Mesendoderm (in vitro differentiated cells): ENCODE measurements at places on chromosomes 6 and 20.

DNA sequence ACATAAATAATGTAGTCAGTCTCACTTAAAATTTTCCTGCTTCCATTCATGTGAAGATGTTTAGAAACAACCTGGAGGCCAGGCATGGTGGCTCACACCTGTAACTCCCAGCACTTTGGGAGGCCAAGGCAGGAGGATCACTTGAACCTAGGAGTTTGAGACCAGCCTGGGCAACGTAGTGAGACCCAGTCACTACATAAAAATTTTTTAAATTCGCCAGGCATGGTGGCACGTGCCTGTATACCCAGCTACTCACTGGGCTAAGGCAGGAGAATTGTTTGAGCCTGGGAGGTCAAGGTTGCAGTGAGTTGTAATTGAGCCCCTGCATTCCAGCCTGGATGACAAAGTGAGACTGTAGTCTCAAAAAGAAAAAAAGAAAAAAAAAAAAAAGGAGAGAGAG is 47.3 kb upstream of the E2F3 start:
- no peaks in the 10 kb centered on the region for H3K4me1 ChIP-seq
- H3K4me3 ChIP-seq = no peak overlapping the region

GRCh38 chr6:37819802-37820717 is 533 bp downstream of the ZFAND3 start:
- H3K36me3 ChIP-seq = no peaks in the 10 kb centered on the region
- H3K27me3 ChIP-seq = no peaks in the 10 kb centered on the region
- H3K27ac ChIP-seq = peak overlapping the region; percentile 84
- H3K4me3 ChIP-seq = peak overlapping the region; percentile 71

DNA sequence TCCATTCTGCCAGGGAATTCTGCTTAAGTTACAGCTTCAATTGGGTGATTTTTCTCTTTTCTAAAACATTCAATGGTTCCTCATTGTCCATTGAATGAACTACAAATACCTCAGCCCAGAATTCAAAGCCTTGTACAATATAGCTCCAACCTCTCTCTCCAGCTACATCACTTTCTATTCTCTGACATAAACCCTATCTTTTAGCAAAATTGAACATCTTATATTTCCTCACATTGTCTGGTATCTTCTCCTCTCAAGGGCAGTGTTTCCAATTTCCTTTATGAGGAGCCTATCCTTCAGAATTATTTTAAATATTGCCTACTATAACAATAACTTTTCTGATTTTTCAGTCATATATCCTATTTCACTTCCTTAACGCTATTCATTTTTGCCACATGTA is 203.6 kb upstream of the RNF217 start:
- H3K27me3 ChIP-seq = no peaks in the 10 kb centered on the region
- no peak overlapping the region for H3K4me3 ChIP-seq
- no peaks in the 10 kb centered on the region for H3K4me1 ChIP-seq
- H3K27ac ChIP-seq = no peak overlapping the region
- H3K36me3 ChIP-seq = no peaks in the 10 kb centered on the region
- DNase-seq = no peak

GRCh38 chr6:24274441-24275083 is 83.3 kb downstream of the DCDC2 start:
- no peaks in the 10 kb centered on the region for H3K4me1 ChIP-seq
- no peak overlapping the region for H3K4me3 ChIP-seq
- DNase-seq = peak; percentile 13
- H3K27ac ChIP-seq = no peak overlapping the region
- no peaks in the 10 kb centered on the region for H3K36me3 ChIP-seq

- peak; percentile 70 for DNase-seq
- H3K36me3 ChIP-seq = no peaks in the 10 kb centered on the region
- no peak overlapping the region for H3K4me3 ChIP-seq
- no peaks in the 10 kb centered on the region for H3K27me3 ChIP-seq
- H3K4me1 ChIP-seq = no peaks in the 10 kb centered on the region
- no peak overlapping the region for H3K27ac ChIP-seq
Observed at GRCh38 chr6:26003102-26003694, 40.6 kb downstream of the TRIM38 start.

- no peaks in the 10 kb centered on the region for H3K36me3 ChIP-seq
- no peaks in the 10 kb centered on the region for H3K27me3 ChIP-seq
- DNase-seq = no peak
- H3K27ac ChIP-seq = no peak overlapping the region
Observed at GRCh38 chr6:139248911-139249310, 42.9 kb downstream of the TXLNB start.

DNA sequence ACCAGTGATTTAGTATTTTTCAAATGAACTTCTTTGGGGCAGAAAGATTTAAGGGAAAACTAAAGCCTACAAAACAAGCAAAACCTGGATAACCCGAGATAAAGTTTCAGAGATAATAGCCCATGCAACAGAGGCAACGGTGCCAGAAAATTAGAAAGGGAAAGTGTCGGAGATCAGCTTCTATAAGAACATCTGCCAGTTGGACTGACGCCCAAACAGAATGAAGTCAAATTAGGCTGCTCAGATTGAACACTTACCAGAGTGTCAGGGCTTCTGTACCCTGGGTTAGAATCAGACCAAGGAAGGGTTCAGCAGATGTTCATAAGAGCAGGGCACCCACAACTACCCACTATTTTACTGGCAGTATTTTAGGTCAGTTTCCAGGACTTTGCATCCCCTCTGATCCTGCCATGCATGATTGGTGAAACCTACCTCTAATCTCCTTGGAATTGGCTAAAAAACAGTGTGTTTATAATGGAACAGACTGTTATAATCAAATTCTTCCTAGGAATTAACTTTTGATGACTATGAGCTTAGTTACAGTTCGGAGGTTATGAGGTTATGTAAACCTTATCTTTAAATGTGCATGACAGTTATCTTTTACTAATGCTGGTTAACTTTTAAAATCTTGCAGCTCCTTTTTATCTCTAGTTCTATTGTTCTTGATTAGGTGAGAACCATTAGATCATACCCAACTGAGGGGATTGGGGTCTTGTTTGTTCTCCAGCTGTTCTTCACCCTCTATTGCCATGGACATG is 13.1 kb downstream of the BMP2 start:
- DNase-seq = no peak
- no peaks in the 10 kb centered on the region for H3K4me1 ChIP-seq
- peaks cover 11% of the 10 kb centered on the region for H3K36me3 ChIP-seq
- H3K4me3 ChIP-seq = no peak overlapping the region
- no peak overlapping the region for H3K27ac ChIP-seq
- no peaks in the 10 kb centered on the region for H3K27me3 ChIP-seq

- H3K27me3 ChIP-seq = no peaks in the 10 kb centered on the region
- H3K4me1 ChIP-seq = no peaks in the 10 kb centered on the region
- no peak overlapping the region for H3K27ac ChIP-seq
- DNase-seq = peak; percentile 66
Observed at GRCh38 chr20:60249436-60249835, 291.2 kb downstream of the CDH26 start.

DNA sequence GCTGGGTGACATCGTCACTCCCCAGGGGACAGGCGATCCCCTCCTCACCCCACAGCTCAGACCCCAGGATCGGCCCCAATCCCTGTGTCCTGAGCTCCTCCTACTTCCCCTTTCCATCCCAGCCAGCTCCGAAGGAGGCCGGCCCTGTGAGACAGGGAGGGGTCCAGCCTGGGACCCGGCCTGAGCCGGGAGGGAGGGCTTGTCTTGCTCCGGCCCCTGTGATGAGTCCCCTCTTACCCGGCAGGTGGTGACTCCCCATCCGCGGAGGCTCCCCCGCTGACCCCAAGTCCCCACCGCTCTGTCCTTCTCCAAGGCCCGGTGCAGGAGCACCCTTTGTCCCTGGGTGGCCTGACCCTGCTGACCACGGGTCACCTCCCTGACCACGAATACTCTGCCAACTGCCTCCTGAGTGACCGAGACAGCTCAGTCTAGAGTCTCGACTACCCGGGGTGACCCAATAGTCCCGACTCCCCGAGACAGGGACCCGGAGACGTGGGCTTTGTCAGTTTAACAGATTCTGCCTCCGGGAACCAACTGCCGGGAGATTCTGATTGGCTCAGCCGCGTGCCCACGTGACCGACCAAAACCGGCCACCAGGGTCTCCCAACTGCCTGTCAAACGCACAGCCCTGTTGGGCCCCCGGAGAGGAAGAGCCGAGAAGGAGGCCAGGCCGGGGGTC is 187.4 kb upstream of the PROKR2 start:
- no peak for DNase-seq
- H3K27me3 ChIP-seq = no peaks in the 10 kb centered on the region
- no peaks in the 10 kb centered on the region for H3K36me3 ChIP-seq
- no peaks in the 10 kb centered on the region for H3K4me1 ChIP-seq
- no peak overlapping the region for H3K4me3 ChIP-seq

GRCh38 chr6:7087066-7087465 is 20.7 kb upstream of the RREB1 start:
- no peak overlapping the region for H3K4me3 ChIP-seq
- H3K36me3 ChIP-seq = no peaks in the 10 kb centered on the region
- DNase-seq = peak; percentile 59
- H3K27me3 ChIP-seq = no peaks in the 10 kb centered on the region

DNA sequence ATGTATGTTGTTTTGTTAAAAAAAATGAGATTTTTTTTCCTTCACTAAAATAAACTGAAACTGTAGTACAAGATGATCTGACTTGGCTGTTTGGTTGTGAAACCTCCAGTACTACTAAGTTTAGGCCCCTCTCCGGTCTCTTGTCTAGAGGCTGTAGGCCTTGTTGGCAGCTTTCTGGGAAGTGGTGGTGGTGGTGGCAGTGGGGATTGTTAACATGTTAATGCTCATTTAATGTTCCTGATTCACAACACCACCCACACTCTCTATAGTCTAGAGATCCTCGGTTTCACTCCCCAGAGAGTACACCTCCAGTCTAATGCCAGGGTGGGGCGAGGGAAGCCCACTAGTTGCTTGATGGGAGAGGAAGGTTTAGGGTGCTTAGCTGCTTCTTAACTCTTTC is 24.1 kb downstream of the STK4 start:
- no peak overlapping the region for H3K4me3 ChIP-seq
- H3K27ac ChIP-seq = no peak overlapping the region
- H3K4me1 ChIP-seq = peaks cover 3% of the 10 kb centered on the region
- DNase-seq = no peak
- H3K27me3 ChIP-seq = no peaks in the 10 kb centered on the region

GRCh38 chr6:155850408-155850841 is 394.8 kb upstream of the NOX3 start:
- DNase-seq = no peak
- no peaks in the 10 kb centered on the region for H3K27me3 ChIP-seq
- H3K36me3 ChIP-seq = no peaks in the 10 kb centered on the region
- H3K27ac ChIP-seq = no peak overlapping the region

DNA sequence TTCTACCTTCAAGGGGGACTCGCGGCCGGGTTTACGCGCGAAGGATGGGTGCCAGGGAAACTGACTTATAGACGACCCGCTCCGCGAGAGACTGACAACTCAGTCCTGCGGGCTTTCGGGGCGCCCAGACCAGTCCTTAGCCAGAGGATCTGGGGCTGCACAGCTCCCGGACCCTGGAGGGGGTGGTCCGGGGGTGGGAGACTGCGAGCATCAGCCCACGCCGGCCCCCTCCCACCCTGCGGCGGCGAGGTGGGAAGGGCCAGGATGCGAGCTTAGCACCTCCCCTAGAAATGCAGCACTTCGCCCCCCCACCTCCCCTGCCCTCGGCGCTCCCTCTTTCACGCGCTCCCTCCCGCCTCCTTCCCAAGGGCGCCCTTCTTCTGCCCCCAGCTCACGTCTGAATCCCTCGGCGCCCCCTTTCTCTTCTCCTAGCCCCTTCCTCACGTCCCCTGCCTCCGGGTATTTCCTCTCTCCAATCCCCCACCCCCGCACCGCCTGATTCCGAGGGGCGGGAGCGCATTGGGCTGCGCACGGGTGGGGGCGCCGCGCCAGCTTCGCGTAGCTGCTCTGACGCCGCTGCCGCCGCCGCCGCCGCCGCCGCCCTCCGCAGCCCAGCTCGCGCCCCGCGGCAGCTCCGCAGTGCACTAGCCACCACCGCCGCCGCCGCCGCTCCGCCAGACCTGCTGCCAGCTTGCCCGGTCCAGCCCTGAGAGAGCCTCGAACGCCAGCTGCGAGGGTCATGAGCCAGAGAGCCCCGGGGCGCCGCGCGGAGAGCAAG is at the start of gene SLC32A1:
Gene SLC32A1, plus strand, starts transcription at position 639 of the 778 bp plus-strand sequence. CDS start 239 bp downstream, outside the sequence.
- DNase-seq = peak; percentile 21
- H3K27me3 ChIP-seq = peaks cover 82% of the 10 kb centered on the region
- no peak within 1 kb of the TSS for H3K27ac ChIP-seq
- H3K4me3 ChIP-seq = no peak within 1 kb of the TSS
- no peaks in the 10 kb centered on the region for H3K36me3 ChIP-seq

DNA sequence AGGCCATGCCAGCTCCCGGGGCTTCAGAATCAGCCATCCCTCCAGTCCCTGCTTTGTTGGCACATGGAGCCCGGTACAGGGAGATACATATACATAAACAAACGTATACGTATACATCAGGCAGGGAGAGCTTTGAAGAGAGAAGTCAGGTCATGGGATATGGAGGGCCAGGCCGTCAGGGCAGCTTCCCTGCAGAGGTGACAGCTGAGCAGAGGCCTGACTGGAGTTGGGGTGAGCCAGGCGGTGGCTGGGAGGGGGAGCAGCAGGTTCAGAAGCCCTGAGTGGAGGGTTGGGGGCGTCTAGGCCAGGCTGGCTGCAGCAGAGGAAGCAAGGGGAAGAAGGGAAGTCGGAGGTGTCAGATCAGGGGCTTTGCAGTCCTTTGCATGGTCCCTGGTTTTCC is 61.7 kb downstream of the STK35 start:
- no peak for DNase-seq
- no peak overlapping the region for H3K4me3 ChIP-seq
- no peaks in the 10 kb centered on the region for H3K27me3 ChIP-seq
- H3K4me1 ChIP-seq = no peaks in the 10 kb centered on the region
- no peaks in the 10 kb centered on the region for H3K36me3 ChIP-seq

DNA sequence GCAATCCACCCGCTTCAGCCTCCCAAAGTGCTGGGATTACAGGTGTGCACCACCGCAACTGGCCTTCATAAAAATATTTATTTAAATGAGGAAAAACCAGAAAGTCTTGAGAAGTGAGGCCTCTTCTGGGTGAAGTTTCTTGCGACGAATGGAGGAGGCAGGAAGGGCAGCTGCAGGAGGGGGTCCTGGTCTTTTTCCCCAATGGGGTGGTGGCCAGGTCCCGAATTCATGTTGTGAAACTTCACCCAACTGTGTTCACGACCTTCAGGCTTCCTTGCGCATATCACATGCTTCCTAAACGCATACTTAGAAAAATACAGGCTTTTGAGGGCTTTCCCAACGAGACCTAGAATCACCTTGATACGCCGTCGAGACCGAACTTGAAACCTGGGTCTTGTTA is 145.1 kb downstream of the CDH4 start:
- H3K27me3 ChIP-seq = no peaks in the 10 kb centered on the region
- H3K36me3 ChIP-seq = no peaks in the 10 kb centered on the region
- H3K27ac ChIP-seq = no peak overlapping the region
- no peak overlapping the region for H3K4me3 ChIP-seq
- DNase-seq = no peak
- H3K4me1 ChIP-seq = no peaks in the 10 kb centered on the region

GRCh38 chr6:17392978-17393891 is at the start of gene CAP2:
Gene CAP2 (plus strand): TSS chr6:17393595. CDS start chr6:17421556, 27,961 bp downstream.
- no peaks in the 10 kb centered on the region for H3K4me1 ChIP-seq
- H3K36me3 ChIP-seq = no peaks in the 10 kb centered on the region
- DNase-seq = peak; percentile 93
- no peaks in the 10 kb centered on the region for H3K27me3 ChIP-seq
- peak within 1 kb of the TSS; percentile 97 for H3K27ac ChIP-seq
- peak within 1 kb of the TSS; percentile 68 for H3K4me3 ChIP-seq

- H3K27ac ChIP-seq = no peak overlapping the region
- H3K4me1 ChIP-seq = peaks cover 9% of the 10 kb centered on the region
- H3K4me3 ChIP-seq = peak overlapping the region; percentile 44
- H3K27me3 ChIP-seq = no peaks in the 10 kb centered on the region
- peak; percentile 68 for DNase-seq
- no peaks in the 10 kb centered on the region for H3K36me3 ChIP-seq
Observed at GRCh38 chr6:33633462-33634158, 12.5 kb downstream of the ITPR3 start.

GRCh38 chr6:16670183-16670582 is 91.1 kb downstream of the ATXN1 start:
- H3K27me3 ChIP-seq = no peaks in the 10 kb centered on the region
- H3K4me3 ChIP-seq = no peak overlapping the region
- H3K4me1 ChIP-seq = peaks cover 2% of the 10 kb centered on the region
- DNase-seq = no peak
- no peak overlapping the region for H3K27ac ChIP-seq
- no peaks in the 10 kb centered on the region for H3K36me3 ChIP-seq
